ENCODE measurements at places on chromosomes 2 and 18.
A peak's percentile ranks its signal among the peaks of the same experiment; 100 is the strongest.

DNA sequence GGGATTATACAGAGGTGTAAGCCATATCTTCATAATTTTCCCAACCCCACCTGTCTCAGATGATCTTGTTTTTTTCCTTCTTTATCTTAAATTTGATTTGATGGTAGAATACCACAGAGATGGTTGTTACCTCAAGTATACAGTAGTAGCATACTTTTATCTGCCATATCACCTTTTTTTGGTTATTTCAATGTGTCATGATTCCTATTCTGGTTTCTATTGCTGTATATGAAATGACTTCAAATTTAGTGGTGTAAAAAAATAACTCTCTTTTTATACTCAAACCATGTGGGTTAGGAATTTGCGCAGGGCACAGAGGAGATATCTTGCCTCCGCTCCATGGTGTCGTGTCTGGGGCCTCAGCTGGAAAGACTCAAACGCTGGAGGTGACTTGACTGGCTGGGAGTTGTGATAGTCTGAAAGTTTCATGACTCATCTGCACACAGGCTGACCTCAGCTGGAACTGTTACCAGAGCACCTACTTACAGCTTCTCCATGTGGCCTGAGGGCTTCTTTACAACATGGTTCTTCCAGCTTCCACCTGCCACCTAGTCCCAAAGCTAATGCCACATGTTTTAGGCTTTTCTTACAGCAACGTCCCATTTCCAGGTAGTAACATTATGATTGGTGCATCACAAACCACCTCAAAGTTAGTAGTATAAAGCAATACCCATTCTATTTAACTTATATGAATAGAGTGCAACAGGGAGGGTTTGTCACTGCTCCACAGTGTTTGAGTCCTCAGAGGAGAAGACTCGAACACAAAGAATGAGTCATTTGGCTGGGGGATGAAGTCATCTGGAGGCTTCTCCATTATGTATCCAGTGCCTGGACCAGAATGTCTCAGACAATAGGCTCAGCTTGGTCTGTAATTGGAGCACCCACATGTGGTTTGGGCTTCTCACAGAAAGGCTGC is 82.3 kb upstream of the XPO1 start:
- DNase-seq: peak; percentile 77

- peak; percentile 66 for DNase-seq
Observed at GRCh38 chr18:55343396-55344073, 244.5 kb downstream of the TCF4 start.

DNA sequence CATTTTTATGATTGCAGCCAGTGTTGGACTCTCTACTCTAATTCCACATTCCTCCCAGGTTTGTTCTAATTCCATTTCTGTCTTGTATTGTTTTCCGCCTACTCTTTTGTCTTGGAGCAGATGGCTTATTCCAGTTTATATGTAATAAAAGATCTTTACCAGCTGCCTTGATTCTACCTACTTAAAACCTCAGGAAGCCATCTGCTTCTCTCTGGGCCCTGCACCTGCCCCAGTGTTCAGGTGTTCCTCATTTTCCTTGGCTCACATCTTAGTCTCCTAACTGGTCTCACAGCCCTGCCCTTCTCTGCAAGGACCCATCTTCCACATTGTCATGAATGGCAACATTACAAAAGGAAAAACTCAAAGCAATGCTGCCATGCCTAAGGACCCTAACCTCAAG is 21.0 kb upstream of the IL37 start:
- DNase-seq: no peak

DNA sequence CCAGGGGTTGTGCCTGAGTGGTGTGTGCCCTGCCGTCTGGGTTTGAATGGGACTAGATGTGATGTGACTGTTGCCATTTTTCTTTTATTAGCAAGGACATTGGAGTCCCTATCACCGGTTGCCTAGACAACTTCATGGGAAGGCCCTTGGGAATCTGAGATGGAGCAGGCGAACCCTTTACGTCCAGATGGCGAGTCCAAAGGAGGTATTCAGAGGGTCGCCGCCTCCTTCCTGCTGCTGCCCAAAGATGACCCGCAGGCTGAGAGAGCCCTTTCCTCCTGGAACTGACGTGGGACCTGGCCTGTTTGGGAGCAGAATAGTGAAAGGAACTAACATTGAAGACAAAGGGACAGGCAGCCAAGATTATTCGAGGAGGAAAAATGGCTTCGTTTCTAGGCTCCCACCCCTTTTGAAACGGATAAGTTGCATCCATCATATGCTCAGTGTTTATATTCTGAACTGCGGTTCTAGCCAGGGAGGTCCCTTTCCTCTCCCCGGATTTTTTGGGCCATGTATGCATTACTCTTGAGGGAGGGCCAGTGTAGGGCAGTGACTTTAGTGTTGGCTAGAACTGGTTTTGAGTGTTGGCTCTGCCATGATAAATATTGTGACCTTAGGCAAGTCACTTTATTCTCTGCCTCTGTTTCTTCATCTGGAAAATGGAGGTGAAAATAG is 673 bp downstream of the CENPO start:
- peak; percentile 31 for DNase-seq

GRCh38 chr2:174014699-174015070 is 49.5 kb upstream of the SP3 start:
- DNase-seq: no peak

- DNase-seq: no peak
Observed at GRCh38 chr2:120886534-120887319, 151.1 kb downstream of the GLI2 start.

- DNase-seq: no peak
Observed at GRCh38 chr2:118249531-118249930, 161.3 kb downstream of the INSIG2 start.

DNA sequence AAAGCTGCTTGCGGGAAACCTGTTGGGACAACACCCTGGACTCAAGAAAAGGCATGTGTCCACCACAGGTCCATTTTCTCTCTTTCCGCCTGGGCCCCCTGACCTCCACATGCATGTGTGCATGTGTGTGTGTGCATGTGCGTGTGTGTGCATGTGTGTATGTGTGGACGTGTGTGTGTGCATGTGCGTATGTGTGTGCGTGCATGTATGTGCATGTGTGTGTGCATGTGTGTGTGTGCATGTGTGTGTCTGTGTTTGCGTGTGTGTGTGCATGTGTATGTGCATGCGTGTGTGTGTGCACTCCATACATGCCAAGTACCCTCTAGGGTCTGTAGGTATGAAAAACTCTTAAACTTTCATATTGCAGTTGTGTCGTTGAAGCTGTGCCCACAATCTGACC is 16.3 kb downstream of the CAPN14 start:
- DNase-seq: no peak

GRCh38 chr18:7072593-7072992 is 45.0 kb downstream of the LAMA1 start:
- DNase-seq: no peak

DNA sequence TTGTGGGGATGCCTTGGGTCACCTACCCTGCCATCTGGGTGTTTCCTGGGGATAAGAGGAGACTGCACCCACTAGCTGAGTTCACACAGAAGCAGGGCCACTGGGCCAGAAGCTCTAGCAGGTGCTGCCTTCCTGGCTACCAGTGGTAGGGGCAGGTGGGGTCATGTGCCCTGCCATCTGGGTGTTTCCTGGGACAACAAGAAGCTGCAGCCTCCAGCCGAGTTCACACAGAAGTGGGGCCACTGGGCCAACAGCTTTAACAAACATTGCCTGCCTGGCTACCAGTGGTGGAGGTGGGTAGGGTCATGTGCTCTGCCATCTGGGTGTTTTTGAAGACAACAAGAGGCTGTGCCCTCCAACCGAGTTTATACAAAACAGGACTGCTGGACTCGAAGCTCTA is 282.2 kb upstream of the SYT4 start:
- DNase-seq: no peak

DNA sequence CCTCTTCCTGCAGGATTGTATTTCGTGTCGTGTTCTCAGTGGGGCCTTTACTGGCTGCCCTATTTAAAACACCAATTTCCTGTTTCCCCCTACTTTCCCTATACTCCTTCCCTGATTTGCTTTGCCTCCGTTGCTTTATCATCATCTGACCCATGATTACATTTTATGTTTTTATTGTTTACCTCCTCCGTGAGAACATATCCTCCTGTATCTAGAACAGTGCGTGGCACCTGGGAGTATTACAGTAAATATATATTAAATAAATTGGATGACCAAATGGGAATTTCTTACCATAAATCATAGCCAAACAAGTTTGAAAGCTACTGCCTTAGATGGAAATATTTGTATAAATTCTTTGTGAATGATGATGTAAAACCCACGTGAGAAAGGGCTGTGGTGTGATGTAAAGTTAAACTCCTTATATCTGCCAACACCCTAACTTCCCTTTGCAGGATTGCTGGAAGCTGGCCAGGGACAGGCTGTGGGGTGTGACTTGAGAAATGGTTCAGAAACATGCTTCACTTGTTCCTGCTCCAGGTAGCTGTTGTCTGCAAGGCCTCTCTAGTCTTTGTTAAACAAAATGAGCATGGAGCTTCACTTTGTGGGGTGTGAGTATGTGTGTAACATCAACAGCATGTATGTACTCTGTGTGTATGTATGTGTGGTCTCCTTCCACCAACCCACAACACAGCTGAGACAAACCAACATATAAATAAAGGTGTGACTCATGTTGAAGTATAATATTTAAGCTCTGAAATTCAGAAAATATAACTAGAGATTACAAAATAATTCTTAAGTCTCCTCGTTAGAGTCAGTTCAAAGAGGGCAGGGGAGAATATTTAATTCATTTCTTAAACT is 40.3 kb downstream of the LHCGR start:
- DNase-seq: peak; percentile 87

DNA sequence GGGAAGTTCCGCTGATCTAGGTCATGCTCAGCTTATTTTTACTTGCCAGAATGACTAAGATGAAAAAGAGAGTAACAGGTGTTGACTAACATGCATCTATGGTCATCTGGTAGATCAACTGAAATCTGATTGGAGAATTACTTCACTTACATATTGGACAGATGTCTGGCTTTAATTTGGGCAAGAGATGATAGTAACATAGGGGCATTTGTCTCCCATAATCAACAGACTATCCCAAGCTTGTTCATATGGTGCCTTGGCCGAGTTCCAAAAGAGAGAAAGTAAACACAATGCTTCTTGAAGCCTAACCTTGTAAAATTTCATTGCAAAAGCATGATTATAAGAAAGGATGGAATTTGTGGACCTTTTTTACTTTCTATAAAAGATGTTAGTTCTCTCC is 503.7 kb downstream of the ADCYAP1 start:
- DNase-seq: no peak

GRCh38 chr18:63439334-63439733 is 17.1 kb upstream of the VPS4B start:
- peak; percentile 83 for DNase-seq

- DNase-seq: peak; percentile 15
Observed at GRCh38 chr2:24342110-24342910, 18.0 kb downstream of the ITSN2 start.

DNA sequence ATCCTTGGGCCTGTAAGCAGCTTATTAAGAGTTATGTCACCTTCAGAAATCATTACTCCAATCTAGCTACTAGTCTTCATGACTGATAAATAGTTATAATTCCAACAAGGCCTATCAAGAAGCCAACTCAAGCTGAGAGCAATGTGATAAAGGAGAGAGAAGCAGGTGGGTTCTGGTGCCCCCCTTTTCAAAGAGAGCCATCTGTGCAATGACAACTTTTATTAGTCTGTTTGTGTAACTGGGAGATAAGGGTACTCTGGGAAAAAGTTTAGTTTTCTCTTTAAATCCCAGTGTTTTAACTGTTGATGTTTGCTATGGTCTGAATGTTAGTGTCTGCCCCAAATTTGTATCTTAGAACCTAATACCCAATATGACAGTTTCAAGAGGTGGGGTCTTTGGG is 60.6 kb downstream of the CCDC93 start:
- no peak for DNase-seq

DNA sequence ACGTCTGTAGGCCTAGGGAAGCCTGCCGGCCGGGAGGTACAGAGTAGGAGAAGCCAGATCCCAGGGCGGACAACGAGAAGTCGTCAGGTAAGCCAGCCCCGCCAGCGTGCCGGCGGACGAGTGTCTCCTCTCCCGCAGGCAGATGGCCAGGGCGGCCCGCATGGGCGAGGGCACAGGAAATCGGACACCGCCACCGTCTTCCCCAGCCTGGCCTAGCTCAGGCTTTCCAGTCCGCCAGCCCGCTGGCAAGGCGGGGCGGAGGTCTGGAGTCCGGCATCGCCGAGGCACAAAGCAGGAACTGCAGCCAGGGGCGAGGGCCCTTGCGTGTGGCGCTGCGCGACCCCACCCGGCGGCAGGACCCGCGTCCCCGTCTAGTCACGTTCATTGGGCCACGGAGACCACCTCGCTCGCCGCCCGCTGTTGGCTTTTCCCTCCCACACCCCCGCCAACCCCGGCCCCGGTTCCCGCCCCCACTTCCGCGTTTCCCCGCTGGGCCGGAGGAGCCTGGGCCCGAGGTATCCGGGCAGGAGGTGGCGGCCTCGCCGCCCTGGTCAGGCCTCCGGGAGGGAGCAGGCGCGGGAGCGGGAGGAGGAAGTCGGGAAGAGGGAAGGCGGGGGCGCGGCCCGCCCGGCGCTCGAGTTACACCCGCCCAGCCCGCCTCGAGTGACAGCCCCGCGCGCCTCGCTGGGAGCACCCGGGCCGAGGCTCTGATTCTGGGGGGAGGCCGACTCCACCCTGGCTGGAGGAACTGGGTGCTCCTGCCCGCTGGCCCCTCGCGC is at the start of gene GPD2:
TSS of gene GPD2 (plus strand) at position 662 of the 779 bp plus-strand sequence. CDS start 39,727 bp downstream, outside the sequence.
- DNase-seq: peak; percentile 88

DNA sequence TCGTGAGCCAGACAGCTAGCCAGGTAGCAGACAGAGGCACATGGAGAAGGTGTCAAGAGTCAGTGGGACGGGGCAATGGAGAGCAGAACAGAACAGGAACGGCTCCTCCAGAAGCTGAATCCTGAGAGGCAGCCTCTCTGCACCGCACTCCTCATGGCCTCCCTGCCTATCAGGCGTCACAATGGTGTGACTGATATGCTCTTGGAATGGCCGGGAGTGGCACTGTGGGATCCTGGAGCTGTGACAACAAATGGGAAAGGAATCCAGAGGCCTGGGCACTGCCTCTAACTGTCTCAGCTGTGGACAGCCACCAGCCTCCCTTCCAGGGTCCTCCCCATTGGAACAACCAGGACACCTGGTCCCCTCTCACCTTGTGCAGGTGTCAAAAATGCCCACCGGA is 89.1 kb upstream of the ID2 start:
- no peak for DNase-seq

GRCh38 chr2:170815311-170815710 is 1.4 kb upstream of the GAD1 start:
- no peak for DNase-seq

DNA sequence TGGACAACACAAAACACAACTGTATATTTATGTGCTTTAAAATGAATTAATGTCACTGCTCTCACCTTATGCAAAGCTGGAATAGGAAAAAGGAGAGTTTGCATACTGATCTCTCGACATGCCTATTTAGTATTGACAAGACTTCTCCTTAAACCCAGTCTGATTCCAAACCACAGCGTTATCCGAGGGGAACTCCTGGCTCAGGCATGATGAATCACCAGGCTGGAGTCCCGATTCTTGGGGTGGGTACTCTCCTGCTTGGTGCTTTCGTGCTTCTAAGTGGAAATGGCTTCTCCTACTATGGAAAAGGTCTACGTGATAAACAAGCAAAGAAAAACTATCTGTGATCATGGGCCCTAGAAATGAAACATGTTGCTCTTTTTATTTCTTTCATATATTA is 88.9 kb upstream of the SLC35G4 start:
- DNase-seq: no peak

Data from fibroblast of pulmonary artery (primary cell).